ENCODE measurements at places on chromosomes 5 and 9.
A peak's percentile ranks its signal among the peaks of the same experiment; 100 is the strongest.

DNA sequence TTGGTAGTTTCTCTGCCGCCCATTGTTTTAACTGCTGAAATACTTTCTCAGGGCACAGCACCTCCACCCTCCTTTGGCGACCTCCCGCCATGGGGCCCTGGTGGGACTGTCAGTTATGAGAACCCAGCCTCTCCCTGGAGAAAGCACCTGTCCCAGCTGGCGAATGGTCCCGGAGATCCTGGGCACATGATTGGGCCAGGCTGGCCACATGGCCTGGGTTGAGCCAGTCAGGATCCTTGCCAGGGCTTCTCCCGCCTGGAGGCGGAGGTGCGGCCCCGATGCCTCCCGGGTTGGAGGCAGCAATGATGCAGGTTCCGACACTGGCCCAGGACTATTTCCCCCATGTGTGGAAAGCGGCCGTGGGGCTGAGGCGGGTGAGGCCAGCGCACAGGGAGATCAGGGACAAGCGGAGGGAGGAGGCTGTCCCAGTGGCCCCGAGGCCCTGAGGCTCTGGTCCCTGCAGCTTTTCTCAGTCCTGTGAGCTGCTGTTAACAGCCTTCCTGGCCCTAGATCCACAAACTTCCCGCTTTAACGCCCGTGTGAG is 13.6 kb downstream of the UNC5A start:
- no peak for DNase-seq

- DNase-seq = no peak
These were observed 71.3 kb upstream of the GHR start for GRCh38 chr5:42351956-42352355.

DNA sequence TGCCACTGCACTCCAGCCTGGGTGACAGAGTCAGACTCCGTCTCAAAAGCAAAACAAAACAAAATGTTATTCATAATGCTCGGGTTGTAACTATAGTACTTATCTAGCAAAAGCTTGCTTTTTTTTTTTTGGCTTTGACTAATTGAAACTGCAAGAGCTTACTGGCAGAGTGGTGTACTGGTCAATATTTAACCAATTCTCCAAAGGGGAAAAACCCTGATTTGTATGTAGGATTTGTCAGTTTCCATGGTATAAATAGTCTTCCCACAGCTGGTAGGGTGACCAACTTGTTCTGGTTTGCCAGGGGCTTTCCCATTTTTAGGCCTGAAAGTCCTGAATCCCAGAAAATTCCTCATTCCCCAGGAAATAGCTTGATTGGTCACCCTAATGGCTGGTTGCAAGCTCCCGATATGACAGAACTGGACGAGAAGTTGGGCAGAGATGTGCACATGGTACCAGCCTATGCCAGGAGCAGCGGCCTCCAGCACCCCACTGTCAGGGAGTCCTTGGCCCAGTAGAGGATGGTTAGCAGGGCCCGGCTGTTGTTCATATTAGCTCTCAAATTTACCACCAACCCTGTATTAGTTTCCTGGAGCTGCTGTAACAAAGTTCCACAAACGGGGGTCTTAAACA is 58.0 kb downstream of the FXN start:
- DNase-seq = no peak

DNA sequence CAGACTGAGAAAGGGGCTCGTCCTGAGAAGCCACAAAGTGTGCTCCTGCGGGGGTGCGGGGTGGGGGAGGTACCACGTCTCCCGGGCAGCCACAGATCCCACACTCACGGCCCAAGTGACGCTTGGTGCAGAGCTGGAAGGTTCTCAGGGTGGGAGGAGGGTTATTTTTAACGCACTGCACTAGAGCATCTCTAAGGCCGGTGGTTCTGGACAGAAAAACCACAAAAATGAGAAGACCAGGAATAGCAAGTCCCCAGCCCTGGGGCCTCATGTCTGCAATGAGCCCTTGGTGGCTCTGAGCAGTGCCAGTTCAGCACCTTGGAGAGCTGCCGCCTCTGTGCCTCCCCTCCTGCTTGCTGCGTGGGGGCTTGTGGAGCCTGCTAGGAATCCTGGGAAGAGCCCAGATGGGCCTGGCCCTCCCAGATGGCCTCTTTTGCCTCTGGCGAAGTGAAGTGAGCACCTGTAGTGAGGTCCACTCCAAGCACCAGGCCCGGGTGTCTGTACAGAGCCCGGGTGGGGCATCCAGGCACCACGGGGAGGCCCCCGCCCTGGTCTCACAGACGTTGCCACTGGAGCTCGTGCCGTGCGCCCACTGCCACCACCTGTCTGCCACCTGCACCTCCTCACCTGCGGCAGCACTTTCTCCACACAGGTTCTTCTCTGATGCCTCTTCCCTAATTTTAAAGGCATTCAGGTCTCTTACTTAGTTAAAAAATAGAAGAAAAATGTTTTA is 48.9 kb upstream of the CACNA1B start:
- DNase-seq = no peak

DNA sequence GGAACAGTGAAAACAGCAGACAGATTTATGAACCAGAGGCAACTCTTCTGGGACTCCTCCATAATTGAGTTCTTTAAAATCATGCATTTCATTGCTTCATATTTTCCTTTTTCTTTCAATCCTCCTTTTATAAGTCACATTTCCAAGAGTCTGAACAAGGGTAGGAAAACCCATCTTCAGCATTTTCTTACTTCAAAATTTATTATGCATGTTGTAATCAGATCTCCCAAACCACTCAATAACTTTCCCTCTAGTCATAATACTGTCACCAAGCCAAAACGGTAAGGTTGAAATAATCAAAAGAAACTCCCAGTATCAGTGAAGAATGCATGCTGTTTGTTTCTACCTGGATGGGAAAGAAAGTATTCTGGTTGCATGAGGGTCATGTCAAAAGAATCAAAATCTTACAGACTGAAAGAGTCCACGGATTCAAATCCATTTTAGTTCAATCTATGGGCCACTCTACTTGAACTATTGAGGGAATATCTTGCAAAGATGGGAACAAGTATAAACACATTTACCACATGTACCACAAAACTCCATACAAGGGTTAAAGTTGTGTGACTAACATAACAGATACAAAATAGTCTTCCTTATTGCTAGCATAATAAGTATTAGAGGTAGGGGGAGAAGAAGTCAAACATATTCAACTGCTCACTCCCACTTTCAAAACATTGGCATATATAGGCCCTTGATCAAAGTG is 797.3 kb downstream of the MAT2B start:
- no peak for DNase-seq

GRCh38 chr9:135711391-135711790 is 9.4 kb downstream of the KCNT1 start:
- DNase-seq = no peak

DNA sequence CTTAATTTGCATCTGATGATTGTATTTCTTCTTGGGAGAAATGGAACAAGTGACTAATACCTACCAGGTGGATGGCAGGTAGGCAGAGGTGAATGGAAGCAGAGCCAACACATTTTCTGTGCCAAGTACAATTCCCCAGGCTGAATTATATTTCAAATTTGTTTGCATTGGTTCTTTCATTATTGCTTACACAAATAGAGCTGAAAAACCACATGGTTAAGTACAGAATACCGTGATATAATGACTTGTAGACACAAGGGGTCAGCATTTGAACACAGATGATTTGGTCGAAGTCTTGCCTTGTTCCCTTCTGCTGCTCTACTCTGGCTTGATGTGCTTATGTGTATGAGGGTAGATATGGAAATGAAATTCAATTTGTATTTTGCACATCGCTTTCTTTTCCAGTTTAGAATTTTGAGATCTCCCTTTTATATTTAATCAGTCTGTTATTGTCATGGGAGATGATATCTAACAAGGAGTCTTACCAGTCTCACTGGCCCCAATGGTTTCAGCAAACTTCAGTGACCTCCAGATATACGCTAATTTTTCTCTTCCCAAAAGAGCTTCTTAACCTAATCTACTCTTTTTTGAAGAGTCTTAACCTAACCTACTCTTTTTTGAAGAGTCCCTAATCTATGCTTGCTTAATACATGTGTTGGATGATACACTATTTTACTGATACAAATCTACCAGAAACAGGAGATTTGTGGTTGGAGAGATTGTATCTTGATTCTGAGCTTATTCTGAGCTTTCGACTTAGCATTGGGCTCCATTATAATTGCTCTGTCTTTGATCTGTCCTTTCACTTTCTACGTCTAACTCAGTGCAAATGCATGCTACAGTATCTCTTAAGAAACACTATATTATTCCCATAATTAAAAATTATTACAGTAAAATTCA is 88.1 kb downstream of the PCSK1 start:
- DNase-seq = no peak

DNA sequence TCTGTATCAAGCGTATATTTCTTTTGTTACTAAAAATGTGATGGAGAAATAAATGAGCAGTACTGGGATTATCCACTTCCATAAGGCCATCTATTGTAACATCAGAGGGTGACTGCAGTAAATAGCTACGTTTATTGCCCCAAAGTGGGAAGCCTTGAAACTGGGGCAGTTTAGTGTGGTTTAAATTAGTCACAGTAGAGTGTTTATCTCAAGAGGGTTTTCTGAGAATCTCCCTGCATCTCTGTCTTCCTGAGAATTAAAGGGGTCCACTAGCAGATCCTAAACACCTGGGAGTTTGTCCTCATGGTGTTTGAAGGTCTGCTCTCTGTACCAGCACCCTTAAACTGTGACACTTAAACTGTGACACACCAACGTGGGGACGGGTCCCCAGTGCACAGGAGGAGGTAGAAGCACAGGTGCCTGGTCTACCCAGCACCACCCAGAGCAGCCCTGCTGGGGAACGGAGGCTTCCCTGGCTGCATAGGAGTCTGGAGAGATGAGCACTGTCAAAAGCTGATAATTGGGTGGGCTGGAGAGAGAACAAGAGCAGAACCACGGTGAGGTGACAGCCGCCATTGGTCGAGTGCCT is 25.2 kb downstream of the PRRC2B start:
- DNase-seq = no peak

GRCh38 chr5:107640568-107640967 is 30.2 kb downstream of the EFNA5 start:
- no peak for DNase-seq

DNA sequence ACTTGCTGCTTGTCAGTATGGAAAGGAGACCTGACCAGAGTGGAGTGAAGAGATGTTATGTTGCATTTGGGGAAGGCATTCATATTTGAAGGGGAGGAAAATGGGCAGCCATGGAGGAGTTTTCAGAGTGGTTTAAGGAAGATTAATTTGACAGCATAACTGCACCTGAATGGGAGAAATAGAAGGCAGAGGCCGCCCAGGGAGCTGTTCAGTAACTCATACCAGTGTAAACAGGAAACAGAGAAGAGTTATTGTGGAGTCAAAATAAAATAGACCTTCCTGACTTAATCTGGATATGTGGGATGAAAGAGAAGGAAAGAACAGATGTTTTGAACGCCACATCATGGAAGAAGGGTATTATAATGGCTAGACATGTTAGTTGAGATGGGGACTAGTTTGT is 13.4 kb downstream of the SLC44A1 start:
- no peak for DNase-seq

GRCh38 chr5:82150559-82150958 is 127.6 kb downstream of the RPS23 start:
- no peak for DNase-seq

GRCh38 chr5:90399251-90399650 is 10.3 kb downstream of the CETN3 start:
- no peak for DNase-seq

DNA sequence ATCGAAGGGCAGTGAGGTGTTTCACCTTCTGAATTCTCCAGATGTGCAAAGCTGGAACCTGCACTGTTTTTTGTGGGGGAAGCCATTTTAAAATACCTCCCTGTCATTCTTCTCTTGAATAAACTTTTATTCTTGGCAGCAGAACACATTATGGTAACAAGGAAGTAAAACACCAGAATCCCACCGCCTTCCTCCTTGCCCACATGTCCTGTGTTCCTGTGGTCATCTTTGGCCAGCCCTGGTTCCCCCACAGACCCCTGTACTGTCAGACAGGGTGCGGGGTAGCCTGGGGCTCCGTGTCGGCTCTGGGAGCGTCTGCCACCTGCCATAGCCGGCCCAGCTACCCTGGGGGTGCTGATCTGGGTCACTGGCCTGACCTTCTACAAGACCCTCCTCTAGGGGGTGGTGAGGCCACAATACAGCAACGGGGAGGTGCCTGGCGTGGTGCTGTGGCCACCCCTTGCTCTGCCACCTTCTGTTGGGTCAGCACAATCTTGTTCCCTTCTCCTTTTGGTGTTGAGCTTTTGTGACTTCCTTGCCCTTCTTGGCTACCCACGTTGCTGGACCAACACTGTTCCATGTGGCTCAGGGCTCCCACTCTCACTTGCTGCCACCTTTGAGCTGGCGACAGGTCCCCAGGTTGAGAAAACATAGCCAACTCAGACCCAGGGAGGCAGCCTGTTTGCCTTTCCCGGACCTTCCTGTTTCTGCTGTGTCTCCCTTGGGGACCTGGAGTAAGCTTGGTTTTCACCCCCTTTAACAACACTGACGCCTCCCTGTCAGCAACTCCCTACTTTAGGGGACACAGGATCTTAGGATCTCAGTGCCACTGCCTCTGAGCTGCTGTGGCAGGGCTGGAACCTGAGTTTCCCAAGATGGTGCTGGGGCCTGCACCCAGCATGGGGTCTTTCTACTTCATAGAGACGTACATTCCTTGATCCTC is 4.8 kb downstream of the WNK2 start:
- DNase-seq = no peak

- no peak for DNase-seq
These were observed 27.4 kb upstream of the TOMM5 start for GRCh38 chr9:37619806-37620205.

DNA sequence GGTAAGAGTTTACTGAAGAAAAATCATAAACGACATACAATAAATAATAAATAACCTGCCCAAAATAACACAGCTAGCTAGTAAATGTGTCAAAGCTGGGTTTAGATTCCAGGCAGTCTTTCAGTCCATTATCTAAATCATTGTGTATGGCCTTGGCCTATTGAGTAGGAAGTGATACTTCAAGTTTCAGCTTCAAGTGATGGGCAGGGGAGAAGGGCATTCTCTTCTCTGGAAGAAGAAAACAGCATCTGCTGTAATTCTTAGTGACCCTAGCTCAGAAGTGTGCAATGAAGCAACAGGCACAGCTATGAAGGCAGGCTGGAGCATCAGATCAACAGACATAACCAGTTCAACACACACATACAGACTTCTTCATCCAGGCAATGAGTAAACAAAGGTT is 42.5 kb downstream of the FNIP1 start:
- DNase-seq = no peak

GRCh38 chr9:129482521-129483414 is 138.1 kb downstream of the C9orf50 start:
- peak; percentile 72 for DNase-seq

- no peak for DNase-seq
These were observed 299.4 kb downstream of the COX7C start for GRCh38 chr5:86917117-86917579.

DNA sequence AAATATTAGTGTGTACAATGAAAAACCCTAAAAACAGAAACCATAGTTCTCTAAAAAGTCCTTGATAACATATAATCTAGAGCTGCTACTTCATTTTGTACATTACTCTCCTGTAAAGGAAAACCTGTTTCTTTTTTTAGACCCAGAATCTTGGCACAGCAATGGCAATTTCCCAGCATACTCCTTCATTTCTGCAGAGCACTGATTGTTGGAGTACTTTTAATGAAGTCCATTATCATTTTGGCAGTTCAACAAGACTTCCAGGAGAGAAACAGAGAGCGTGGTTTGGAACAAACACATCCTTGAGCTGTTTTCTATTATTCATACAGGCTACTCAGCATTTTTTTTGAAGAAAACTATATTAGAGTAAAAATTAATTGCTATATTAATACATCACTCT is 22.7 kb upstream of the MROH2B start:
- DNase-seq = no peak

- no peak for DNase-seq
These were observed 87.4 kb downstream of the CAMSAP1 start for GRCh38 chr9:135819905-135820304.

All from amygdala (tissue), 56 donors.